ENCODE measurements at places on chromosomes 4 and X.

- no peak for DNase-seq
Observed at GRCh38 chr4:12689457-12689856, 794.7 kb downstream of the RAB28 start.

DNA sequence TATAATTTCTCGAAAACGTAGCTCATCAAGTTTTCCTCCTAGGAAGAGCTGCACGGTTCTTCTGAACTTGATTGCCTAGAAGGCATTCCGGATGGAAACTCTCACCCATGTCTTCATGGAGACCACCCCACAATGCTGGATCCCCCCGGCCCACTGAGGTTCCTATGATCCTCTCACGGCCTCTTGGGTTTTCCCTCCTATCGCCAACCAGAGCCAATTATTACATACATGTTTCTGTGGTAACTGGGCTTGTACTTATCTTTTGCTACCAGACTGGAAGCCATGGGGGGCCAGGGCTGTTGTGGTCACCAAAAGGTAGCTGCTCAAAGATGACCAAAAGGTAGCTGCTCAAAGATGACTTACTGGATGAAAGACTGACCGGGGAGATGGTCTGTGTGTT is 131.5 kb downstream of the AFAP1 start:
- DNase-seq, result no peak

DNA sequence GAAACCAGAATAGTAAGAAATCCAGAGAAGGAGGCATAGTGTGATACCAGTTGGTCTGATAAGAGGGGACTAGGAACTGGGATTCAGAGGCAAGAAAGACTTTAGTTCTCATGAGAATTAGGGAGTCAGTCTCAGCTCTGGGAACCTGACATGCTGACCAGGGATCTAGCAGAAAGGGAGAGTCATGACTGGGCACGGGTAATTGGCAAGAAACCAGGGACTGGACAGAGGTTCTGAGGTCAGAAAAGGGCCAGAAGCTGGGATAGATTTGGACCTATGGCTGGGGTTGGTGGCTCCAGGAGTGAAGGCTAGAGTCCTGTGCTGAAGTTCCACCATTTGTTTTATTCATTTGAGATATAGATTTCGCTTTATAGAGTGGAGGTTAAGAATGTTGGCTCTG is 110.2 kb upstream of the C1GALT1C1 start:
- no peak for DNase-seq

DNA sequence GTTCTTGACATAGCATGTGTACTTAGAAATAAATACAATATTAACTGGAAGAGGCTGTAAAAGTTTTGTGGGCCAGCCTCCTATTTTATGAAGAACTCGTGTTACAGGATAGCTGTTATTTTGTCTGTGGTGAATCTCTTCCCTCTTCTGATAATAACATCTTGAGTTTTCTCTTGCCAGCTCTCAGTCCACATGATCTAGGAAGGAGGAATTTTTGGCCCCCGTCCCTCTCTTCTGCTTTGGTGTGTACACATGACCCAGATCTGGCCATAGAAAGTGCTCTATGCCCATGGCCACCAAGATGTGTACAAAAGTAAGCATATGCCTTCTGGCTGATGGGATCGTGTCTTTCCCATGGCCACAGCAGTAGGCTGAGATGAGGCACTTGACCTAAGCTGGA is 108.0 kb upstream of the LEF1 start:
- DNase-seq, result no peak

- DNase-seq, result no peak
Observed at GRCh38 chr4:23373261-23373660, 516.6 kb downstream of the PPARGC1A start.

- DNase-seq, result no peak
Observed at GRCh38 chr4:56127716-56128115, 179.0 kb downstream of the CEP135 start.

DNA sequence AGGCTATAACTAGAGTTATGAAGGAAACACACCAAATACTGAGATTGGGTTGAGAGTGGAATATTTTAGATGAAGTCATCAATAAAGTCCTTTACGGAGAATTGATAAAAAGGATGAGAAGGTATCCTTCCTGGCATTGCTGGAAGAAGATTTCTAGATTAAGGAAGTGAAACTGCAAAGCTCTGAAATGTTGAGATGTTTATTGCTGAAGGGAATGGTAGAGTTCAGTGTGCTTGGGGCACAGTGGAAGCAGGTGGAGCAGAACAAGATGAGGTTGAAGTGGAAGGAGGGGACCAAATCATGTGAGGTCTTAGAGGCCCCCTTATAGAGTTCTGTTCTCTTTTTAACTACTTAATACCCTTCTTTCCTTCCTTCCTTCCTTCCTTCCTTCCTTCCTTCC is 848.5 kb downstream of the RAB28 start:
- DNase-seq, result no peak

GRCh38 chrX:119682019-119682989 is 10.7 kb downstream of the SEPTIN6 start:
- no peak for DNase-seq

DNA sequence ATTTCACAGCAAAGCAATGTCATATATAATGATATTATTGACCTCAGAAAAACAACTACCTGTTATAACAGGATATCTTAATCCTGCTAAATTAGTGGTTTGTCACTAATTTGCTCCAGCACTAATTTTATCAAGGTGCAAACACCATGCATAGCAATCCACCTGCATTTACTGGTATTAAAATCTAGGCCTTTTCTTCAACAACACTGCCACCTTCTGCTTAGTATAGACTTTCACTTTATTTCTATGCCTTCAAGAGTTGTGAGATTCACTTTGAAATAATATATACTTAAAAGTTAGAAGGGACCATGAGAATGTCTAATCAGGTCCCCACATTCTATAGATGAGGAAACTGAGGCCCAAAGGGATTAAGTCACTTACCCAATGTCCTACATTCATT is 82.1 kb upstream of the IQCM start:
- no peak for DNase-seq

- no peak for DNase-seq
Observed at GRCh38 chr4:165774326-165774725, 98.7 kb upstream of the TLL1 start.

GRCh38 chrX:13144927-13145655 is 100.7 kb upstream of the FAM9C start:
- DNase-seq, result no peak

- peak; percentile 49 for DNase-seq
Observed at GRCh38 chr4:73019462-73020047, 50.0 kb downstream of the COX18 start.

DNA sequence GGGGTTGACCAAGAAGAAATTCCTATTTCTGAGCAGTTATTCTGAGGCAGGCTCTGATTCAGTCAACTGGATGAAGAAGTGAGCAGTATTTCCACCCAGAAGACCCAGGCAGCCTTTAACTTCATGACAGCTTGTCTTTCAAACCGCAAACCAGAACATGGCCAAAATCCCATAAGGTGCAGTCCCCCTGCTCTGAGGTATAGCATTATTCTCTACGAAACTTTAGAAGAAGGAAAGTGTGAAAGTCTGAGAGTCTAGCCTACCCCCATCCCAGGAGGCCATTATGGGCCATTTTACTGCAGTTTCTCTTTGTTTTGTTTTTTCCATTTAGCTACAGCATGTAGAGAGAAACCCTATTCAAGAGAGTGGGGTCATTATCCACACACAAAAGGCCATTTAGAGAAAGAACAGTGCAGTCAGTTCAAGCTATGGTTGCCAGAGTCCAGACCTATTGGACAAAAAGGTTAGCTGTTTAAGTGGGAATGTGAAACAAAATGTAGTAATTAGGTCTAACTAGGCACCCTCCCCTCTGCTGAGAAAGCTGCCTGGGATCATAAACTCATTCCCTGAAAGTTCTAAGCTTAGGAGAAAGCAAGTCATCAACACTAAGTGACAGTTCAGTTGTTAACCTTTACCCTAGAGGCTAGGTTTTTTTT is 52.1 kb upstream of the RASGEF1B start:
- no peak for DNase-seq

DNA sequence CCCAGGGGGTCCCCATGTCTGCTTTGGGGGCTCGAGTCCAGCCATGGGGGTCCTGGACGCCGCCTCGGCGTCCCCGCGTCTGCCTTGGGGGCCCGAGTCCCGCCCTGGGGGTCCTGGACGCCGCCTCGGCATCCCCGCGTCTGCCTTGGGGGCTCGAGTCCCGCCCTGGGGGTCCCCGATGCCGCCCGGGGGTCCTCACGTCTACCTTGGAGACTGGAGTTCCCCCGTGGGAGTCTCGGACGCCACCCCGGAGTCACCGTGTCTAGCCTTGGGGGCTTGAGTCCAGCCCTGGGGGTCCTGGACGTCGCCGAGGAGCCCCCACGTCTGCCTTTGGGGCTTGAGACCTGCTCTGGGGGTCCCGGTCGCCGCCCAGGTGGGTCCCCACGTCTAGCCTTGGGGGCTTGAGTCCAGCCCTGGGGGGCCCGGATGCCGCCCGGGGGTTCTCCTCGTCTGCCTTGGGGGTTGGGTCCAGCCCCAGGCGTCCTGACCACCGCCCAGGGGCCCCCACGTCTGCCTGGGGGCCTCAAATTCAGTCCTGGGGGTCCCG is 1.1 kb upstream of the GTPBP6 start:
- no peak for DNase-seq

DNA sequence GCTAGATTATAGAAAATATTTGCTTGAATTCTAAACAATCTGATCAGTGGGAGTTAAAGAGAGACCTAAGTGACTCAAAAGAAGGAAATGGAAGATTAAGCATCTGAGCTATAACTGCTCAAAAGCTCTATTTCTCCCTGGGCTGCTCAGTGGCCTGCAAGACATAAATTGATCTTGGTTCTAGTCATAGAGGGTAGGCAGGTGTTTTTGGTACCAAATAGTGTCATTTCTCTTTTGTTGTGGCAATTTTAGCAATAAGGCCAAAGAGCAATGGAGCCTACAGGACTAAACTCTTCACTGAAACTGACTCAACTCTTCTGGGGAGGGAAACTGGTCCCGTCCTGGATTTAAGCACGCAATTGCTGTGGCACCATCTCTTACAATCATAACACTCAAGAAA is 33.9 kb upstream of the BMP2K start:
- no peak for DNase-seq

- no peak for DNase-seq
Observed at GRCh38 chrX:17662391-17662790, 74.9 kb upstream of the SCML1 start.

- DNase-seq, result peak; percentile 24
Observed at GRCh38 chrX:17788439-17788838, 51.1 kb downstream of the SCML1 start.

GRCh38 chrX:40683245-40683644 is 35.9 kb upstream of the CXorf38 start:
- DNase-seq, result no peak

DNA sequence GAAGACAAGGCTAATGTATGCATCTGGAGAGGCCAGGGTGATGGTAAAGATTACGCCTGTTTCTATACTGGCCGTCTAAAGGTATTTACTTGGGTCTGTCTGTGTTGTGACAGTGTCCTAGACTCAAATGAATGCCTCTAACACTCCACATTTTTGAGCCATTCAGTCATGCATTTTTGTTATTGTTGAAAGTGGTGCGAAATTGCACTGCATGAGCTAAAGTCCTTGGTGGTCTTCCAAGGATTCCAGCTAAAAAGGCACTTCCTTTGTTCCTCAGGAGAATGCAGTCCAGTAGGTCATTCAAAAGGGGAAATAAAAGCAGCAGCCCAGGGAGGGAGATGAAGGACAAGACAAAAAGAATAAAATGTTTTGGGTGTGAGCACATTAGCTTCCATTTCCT is 3.0 kb downstream of the GPC4 start:
- no peak for DNase-seq

GRCh38 chr4:169207436-169208089 is 63.2 kb downstream of the SH3RF1 start:
- DNase-seq, result no peak

GRCh38 chr4:10741961-10742699 is 57.6 kb upstream of the CLNK start:
- DNase-seq, result no peak

- DNase-seq, result peak; percentile 15
Observed at GRCh38 chrX:108268434-108269080, 169.7 kb downstream of the COL4A6 start.

GRCh38 chr4:139619644-139620043 is 46.0 kb upstream of the MGST2 start:
- peak; percentile 48 for DNase-seq

- no peak for DNase-seq
Observed at GRCh38 chrX:54223581-54223980, 40.5 kb upstream of the FAM120C start.

GRCh38 chr4:26522478-26522877 is 32.2 kb upstream of the CCKAR start:
- peak; percentile 38 for DNase-seq

DNA sequence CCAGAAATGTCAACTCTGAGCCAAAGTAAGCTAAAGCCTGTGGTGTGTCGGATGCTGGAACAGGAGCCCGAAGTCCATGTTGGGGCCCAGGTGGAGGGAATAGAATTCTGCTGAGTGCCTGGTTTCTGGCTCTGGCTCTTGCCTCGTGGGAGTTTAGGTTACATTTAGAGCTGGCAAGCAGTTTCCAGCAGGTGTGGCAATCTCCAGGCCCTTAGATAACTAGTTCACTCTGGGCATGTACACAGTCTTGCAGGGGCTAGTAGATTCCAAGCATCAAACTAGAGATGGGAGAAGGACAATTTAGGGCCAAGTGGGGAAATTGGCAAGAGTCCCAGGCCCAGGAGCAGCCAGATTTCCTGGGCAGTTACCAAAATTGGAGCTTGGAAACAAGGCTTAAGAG is 56.3 kb upstream of the STOX2 start:
- no peak for DNase-seq

GRCh38 chrX:115534383-115534782 is 26.6 kb upstream of the PLS3 start:
- no peak for DNase-seq

- no peak for DNase-seq
Observed at GRCh38 chr4:153705743-153706468, 21.8 kb downstream of the TLR2 start.

GRCh38 chr4:112968451-112969159 is 80.8 kb upstream of the ANK2 start:
- DNase-seq, result peak; percentile 31

GRCh38 chr4:20844311-20844710 is 144.1 kb downstream of the PACRGL start:
- no peak for DNase-seq

DNA sequence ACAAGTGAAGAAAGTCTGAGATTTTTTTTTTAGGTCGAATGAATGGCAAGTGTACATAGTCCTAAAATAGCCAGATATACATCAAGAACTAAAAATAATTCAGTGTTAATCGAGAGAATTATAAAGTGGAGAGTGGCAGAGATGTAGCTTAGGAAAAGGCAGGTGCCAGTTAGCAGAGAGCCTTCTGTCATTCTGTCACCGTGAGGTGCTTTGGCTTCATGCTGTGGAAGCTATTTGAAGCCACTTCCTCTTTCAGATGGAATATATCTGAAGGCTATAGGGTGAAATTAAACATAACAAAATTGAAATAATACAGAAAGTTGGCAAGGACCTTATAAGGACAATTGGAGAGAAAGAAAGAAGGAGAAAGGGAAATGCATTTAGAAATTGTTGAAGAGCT is 756.3 kb downstream of the CCSER1 start:
- DNase-seq, result no peak

All from EL (cell line).